ENCODE measurements at places on chromosomes 16 and 17.
A peak's percentile ranks its signal among the peaks of the same experiment; 100 is the strongest.

DNA sequence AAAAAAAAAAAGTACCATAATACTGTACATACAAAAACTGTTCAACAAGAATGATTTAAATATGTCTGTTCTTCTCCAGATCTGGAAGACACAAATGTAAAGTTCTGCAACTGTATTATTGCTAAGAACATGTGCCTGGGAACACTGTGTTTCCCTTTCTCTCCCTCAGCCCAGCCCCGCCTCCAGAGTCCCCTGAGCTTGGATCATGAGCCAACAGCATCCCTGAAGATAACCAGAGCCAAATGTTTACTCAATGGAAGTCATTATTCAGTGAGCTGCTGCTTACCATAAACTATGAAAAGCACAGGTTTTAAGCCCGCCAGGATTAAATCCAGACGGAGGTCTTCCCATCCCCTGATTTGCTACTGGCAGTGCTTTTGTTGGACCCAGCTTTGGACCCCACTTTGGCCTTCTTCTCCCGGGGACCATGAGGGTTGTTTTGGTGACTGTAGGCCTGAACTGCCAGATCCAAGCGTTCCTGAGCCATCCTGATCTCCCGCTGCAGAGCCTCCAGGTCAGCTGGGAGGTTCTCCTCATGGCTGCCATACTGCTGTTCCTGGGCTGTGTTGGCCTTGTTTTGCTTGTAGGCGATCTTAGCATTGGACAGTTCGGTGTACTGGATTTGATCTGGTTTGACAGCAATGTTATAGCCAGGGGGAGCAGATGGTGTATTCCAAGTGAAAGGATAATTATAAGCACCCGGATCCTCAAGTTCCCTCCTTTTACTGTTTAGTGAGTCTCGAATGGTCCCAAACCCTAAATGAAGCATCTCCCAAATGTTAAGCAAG lies 25.6 kb downstream of the GJC1 start:
- no peak for DNase-seq

DNA sequence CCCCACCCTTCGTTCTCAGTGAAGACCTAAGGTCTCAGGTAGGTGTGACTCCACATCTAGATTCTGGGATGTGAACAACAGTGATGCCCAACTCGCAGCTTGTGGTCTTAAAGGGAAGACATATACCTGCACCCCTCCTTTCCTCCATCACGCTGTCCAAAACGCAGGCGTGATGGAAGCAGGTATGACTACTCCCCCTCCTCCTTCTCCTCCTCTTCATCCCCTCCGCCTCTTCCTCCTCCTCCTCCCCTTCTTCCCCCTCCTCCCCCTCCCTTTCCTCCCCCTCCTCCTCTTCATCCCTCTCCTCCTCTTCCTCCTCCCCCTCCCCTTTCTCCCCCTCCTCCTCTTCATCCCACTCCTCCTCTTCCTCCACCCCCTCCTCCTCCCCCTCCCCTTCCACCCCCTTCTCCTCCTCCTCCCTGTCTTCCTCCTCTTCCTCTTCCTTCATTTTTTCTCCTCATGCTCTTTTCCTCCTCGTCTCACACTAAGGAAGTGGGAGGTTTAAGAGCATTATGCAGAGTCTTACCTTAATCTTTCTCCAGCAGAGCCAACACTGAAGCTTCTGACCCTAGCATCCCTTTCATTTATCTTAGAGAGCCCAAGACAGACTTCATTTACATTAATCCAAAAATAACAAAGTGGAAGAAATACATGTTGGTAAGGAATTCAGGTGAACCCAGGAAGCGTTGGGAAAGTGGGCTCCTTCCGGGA lies 352.5 kb downstream of the FOXL1 start:
- no peak for DNase-seq

DNA sequence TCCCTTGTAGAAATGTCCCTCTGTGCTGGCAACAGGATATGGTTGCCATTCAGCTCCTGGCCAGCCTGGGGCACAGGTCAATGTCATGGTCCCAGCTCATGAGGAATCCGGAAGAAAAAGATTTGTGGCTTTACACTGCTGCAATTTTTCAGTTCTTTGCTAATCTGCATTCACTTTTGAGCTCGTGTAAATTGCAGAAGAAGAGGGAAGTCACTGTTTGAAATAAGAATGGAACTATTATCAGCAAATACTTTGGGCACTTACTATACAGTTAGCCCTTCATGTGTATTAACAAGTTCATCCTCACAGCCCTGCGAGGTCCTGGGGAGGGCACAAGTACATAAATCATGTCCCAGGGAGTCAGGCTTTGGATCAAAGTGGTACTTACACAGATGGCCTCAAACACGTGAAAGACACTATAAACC lies 14.2 kb downstream of the SLC47A2 start:
- DNase-seq = no peak

- no peak for DNase-seq
Observed at GRCh38 chr17:80261159-80261894, 675 bp downstream of the RNF213 start.

- no peak for DNase-seq
Observed at GRCh38 chr17:69597898-69598692, 183.6 kb downstream of the MAP2K6 start.

- peak; percentile 18 for DNase-seq
Observed at GRCh38 chr17:54992797-54993639, 24.5 kb downstream of the STXBP4 start.

GRCh38 chr17:4750606-4751005 lies 10.9 kb upstream of the CXCL16 start:
- no peak for DNase-seq

GRCh38 chr16:21654466-21654865 lies 2.1 kb upstream of the IGSF6 start:
- DNase-seq = no peak
